Vagina (tissue), 2 donors: ENCODE measurements at places on chromosomes 12 and 14. TPM values are rescaled to one million over a fixed set of nuclear protein-coding genes. Genes with fewer than 3 reads are reported as not detected.

The FAM181A gene
- total RNA-seq: not detected

The RPAP3 gene
- 19.2 TPM for total RNA-seq

The RTL1 gene
- not detected for total RNA-seq

- no peak for DNase-seq
These were observed 4.5 kb downstream of the NOP2 start for GRCh38 chr12:6563448-6564050.

- no peak for DNase-seq
These were observed 38.9 kb downstream of the FOXN3 start for GRCh38 chr14:89378119-89378518.
